ENCODE measurements at places on chromosomes 6 and 20. TPM values are rescaled to one million over a fixed set of nuclear protein-coding genes. Genes with fewer than 3 reads are reported as not detected.

GRCh38 chr20:8427419-8428040 is 295.5 kb downstream of the PLCB1 start:
- DNase-seq: no peak

DNA sequence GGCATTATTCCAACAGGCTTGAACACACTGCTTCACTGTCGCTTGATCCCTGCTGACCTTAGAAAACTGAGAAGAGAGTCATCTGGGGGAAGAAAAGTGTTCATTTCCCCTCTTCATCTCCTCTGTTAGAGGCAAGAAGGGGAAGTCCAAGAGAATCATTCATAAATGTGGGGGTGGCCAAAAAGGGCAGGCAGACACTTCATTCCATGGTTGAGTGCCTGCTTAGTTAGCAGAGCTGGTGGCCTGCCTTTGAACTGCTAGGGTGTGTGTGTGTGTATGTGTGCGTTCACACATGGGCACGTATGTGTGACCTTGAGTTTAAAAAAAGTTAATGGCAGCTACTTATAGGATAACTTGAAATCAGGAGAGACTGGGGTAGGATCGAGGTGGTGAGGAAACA is 39.4 kb upstream of the RFPL4B start:
- no peak for DNase-seq

Gene HBS1L
- 110 TPM for total RNA-seq

Gene CPXM1
- 1.3 TPM for total RNA-seq
